Ureter (tissue), 1 donor: ENCODE measurements at places on chromosomes 12 and 14.

GRCh38 chr12:561908-562593 lies 101.2 kb downstream of the NINJ2 start:
- DNase-seq = no peak

GRCh38 chr14:34018564-34019244 lies 67.8 kb upstream of the EGLN3 start:
- DNase-seq = no peak

DNA sequence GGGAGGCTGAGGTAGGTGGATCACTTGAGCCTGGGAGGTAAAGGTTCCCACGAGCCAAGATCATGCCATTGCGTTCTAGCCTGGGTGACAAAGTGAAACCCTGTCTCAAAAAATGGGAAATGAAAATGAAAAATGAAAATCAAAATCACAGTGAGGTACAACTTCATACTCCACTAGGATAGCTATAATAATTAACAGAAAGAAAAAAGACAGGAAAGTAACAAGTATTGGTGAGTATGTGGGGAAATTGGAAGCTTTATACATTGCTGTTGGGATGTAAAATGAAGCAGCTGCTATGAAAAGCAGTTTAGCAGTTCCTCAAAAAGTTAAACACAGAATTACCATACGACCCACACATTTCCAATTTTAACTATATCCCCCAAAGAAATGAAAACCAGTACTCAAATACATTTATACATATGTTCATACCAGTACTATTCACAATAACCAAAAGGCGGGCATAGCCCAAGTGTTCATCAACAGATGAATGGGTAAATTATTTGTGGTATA lies 22.2 kb downstream of the SGPP1 start:
- DNase-seq = no peak

DNA sequence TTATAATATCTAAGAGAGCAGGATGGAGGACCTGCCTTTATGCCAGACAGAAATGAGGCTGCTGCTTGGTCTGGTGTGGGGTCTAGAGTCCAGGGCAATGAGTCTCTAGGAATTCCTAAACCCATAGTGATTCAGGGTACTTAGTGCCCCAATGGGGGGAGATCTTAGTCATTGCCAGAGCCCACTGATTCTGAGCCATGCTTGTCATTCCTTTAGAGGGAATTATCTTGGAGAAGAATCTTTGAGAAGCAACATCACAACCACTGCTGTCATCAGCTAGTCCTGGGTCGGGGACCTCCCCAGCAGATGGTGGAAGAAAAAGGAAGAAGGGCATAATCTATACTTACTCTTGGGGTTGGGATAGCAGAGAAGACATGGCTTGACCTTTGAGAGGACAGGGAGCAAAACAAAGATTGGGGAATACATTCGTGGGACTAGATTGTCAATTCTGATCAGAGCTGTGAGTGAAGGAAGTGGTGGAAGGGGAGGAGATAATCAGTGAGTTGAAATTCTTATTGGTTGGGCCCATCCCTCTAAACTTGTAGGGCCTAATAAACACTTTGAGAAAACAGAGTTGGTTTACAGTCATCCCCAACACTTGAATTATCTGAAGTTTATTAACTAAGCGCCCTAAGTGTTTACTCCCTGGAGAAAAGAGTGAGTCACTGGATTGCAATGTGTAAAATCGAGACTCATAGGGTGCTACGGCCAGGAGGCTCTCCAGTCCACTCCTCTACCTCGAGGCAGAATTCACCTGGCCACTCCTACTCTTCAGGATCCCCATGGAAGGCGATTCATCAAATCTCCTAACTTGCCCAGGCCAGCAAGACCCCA lies 3.0 kb upstream of the KRT3 start:
- DNase-seq = no peak

- DNase-seq = no peak
These were observed 188.1 kb downstream of the SLC5A8 start for GRCh38 chr12:101021911-101022388.

DNA sequence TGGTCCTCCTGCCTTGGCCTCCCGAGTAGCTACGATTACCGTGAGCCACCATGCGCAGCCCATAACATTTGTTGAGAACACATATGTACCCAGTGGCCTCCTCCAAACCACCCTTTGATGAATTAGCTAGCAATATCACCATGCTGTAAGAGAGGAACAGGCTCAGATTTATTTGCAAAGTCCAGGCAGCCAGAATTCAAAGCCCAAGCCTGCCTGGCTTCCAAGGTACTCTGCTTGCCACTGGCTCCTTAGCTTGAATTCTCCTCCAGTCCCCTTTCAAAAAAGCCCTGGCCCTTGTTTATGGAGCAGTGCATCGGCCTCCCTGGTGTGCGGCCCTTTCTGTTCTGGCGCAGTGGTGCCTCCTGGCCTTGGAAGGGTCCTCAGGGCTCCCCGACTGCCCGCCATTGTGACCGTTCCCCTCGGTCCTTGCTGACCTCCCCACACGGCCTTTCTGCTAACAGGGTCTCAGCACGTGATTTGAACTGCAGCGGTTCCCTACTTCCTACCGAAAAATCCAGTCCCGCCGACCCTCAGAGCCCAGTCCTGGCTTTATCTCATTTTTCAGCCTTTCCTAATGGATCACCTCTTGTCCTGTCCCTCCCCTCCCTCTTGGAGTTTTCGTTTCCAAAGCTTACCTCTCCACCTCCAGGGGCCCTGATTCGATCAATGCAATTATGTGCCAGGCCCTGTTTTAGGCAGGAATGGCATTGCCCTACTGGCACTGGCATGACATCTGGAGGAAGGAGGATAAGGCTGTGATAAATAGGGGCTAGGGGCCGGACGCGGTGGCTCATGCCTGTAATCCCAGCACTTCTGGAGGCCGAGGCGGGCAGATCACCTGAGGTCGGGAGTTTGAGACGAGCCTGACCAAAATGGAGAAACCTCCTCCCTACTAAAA lies 22.0 kb downstream of the SLC25A29 start:
- DNase-seq = no peak

DNA sequence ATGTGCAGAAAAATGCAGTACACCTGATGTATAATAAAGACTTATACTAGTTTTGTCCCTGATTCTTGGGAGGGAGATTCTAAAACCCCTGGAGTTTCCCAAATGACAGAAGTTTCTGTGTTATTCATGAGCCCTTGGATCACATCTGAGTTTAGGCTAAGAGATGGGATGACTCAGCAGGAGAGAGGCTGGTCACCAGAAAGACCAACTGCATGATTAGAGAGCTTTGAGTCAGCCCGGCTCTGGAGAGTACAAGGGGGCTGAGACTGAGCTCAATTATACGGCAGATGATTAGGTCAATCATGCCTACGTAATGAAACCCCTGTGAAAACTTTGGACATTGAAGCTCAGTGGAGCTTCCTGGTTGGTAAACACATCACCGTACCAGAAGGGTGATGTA lies 174.2 kb downstream of the SSPN start:
- DNase-seq = no peak

DNA sequence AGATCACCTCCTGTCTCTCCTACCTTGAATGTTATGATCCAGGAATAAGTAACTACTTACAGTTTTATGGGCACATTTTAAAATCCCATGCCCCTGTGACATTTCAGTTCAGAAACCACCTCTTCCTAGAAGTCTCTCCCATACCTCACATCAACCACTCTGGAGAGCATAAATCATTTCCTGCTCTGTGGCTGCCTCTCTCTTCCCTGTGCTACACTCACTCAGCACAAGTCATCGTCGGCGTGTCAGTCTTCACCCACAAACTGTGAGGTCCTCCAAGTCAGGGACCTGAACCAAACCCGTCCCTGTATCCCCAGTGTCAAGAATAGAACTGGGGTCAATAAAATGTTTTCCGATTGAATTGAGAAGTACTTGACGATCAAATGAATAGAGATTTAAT lies 863.3 kb downstream of the BCL11B start:
- no peak for DNase-seq

DNA sequence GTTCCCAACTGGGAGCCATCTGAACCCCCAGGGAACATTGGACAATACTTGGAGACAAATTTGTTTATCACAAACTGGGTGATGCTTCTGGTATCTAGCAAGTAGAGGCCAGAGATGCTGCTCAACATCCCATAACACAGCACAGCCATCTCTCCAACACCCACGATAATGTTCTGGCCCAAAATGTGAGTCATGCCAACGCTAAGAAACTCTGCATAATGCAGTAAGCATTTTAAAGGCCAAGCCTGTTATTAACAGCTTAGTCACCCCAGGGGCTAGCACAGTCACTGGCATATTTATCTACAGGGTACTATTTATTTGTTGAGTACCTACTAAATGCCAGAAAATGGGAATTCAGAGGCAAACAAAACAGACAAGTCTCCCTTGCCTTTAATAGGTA lies 873.1 kb upstream of the TMEM132C start:
- DNase-seq = no peak

- DNase-seq = no peak
These were observed 11.0 kb downstream of the KLHDC1 start for GRCh38 chr14:49703965-49704364.

GRCh38 chr12:16389594-16389993 lies 42.1 kb downstream of the MGST1 start:
- DNase-seq = no peak

GRCh38 chr14:86357876-86358275 lies 827.9 kb downstream of the FLRT2 start:
- DNase-seq = no peak

DNA sequence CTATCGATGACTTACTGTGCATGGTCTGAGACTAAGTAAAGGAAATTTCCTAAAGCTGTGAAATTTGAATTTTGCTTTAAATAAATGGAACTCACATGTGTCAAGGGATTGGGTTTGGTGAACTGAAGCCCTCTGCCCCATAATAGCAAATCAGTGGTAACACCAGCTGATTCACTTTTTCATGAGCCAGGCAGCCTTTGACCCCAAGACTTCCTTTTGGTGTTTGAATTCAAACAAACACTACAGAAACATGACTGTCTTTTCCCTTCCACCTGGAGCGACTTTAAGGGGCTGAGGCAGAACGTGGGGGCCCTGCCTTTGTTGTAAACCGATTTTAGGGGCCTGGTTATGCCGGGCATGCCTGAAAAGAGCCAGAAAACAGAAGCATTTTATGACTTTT lies 28.8 kb downstream of the KCTD10 start:
- DNase-seq = no peak

DNA sequence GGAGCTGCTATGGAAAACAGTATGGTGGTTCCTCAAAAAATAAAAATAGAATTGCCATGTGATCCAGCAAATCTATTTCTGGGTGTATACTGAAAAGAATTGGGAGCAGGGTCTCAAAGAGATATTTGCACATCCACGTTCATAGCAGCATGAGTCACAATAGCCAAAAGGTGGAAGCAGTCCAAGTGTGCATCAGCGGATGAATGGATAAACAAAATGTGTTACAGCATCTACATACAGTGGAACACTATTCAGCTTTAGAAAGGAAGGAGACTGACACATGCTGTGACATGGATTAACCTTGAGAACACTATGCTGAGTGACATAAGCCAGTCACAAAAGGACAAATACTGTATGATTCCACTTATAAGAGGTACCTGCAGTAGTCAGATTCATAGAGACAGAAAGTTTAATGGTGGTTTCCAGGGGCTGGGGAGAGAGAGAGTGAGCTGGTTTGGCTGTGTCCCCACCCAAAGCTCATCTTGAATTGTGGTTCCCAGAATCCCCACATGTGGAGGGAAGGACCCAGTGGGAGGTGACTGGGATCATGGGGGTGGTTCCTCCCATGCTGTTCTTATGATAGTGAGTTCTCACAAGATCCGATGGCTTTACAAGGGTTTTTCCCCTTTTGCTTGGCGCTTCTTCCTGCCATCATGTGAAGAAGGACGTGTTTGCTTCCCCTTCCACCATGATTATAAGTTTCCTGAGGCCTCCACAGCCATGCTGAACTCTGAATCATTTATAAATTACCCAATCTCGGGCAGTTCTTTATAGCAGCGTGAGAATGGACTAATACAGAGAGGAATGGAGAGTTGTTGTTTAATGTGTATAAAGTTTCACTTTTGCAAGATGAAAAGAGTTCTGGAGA lies 17.6 kb upstream of the TBC1D30 start:
- no peak for DNase-seq

- no peak for DNase-seq
These were observed 297.5 kb upstream of the PRKD1 start for GRCh38 chr14:30225176-30225575.

DNA sequence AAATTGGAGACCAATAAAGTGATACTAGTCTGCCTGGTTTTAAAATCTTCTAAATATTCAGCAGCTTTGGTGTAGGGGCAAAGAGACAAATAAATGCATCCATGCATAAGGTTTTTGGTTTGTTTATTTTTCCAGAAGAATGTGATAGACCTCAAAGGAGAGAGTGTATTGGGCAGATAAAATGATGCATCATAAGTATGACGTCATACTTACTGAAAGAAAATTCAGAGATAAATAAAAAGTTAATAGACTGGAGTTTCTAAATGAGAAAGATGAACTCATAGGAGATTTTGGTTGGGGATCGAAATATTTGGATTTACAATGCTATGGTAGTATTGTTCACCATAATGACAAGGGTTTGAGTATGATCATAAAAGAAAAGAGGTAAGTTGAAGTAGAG lies 10.2 kb downstream of the SYT10 start:
- DNase-seq = no peak

GRCh38 chr12:90084018-90084417 lies 375.4 kb upstream of the ATP2B1 start:
- no peak for DNase-seq

GRCh38 chr12:51295651-51296050 lies 25.4 kb upstream of the SMAGP start:
- no peak for DNase-seq

DNA sequence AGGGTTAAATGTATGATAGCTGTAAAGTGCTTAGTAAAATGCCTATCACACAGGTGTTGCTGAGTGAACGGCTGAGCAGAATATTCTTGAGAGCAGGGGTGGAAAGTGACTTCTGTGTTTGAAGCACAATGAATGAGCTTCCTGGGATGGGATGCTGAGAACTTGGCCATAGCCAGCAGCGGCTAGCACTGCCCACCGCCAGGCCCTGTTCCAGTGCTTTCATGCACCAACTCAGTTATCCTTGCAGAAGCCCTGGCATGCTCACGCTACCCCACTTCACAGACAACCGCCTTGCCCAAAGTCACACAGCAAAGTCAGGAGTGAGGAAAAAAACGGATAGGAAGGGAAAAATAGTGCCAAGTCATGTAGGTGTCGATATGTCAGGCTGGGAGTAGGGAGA lies 10.9 kb downstream of the DYNC1H1 start:
- no peak for DNase-seq

- DNase-seq = no peak
These were observed 37.2 kb downstream of the EP400 start for GRCh38 chr12:131986910-131987309.

- no peak for DNase-seq
These were observed 79.1 kb downstream of the RAD52 start for GRCh38 chr12:870378-870777.

DNA sequence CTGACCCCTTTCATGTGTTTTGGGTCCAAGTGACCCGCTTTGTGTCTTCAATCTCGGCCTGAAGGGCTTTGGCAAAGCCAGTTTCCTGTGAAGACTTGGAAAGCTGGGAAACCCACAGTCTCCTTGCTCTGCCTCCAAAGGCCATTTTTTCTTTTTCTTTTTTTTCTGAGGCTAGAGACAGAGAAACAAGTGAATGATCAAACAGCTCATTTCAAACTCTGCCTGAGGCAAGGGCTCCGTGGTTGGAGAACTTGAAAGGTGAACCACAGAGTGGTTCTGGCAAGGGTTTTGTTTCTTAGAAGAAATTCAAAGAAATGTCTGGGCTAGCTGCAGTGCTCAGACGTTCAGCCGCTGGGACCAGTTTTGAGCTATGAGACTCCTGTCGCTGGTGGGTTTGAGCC lies 62.7 kb downstream of the ERH start:
- DNase-seq = no peak

- DNase-seq = no peak
These were observed 33.2 kb upstream of the FZD10 start for GRCh38 chr12:130128790-130129735.

GRCh38 chr12:84841591-84841990 lies 71.0 kb downstream of the SLC6A15 start:
- DNase-seq = no peak
